ENCODE measurements at places on chromosomes 6 and 20. TPM values are rescaled to one million over a fixed set of nuclear protein-coding genes. Genes with fewer than 3 reads are reported as not detected.

Gene PLA2G7
- total RNA-seq: 1.8 TPM

Gene ARFGEF2
- total RNA-seq: 29.0 TPM

Gene RMND1
- 24.4 TPM for total RNA-seq

Gene C20orf144
- total RNA-seq: 0.16 TPM

Gene MOG
- total RNA-seq: not detected

Gene POPDC3
- not detected for total RNA-seq

Gene C20orf202
- total RNA-seq: 0.54 TPM

Gene RRAGD
- total RNA-seq: 16.2 TPM

Gene RUNX2
- total RNA-seq: 2.3 TPM

Data from aorta (tissue), 5 donors.